ENCODE measurements at places on chromosomes 5 and 9.

- DNase-seq, result no peak
Measured at GRCh38 chr5:26669523-26669922, 368.9 kb downstream of the CDH9 start.

DNA sequence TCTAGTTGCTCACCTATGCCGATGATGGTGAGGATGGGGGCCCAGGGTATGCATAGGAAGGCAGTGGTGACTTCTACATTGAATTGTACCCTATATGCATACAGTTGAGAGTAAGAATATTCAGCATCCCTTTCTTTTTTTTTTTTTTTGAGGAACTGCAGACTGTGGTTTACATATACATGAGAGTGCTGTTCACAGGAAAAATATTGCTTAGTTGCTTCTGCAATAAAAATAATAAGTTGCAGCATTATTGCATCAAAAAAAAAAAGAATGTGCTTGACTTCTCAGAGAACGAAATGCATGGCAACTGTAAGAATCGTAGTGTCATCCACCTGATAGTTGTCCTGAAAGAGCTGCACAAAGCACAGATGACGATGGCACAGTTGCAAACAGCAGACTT lies 52.8 kb downstream of the PTCD2 start:
- DNase-seq, result no peak

GRCh38 chr9:128718047-128718446 lies 5.9 kb downstream of the ZDHHC12 start:
- no peak for DNase-seq

DNA sequence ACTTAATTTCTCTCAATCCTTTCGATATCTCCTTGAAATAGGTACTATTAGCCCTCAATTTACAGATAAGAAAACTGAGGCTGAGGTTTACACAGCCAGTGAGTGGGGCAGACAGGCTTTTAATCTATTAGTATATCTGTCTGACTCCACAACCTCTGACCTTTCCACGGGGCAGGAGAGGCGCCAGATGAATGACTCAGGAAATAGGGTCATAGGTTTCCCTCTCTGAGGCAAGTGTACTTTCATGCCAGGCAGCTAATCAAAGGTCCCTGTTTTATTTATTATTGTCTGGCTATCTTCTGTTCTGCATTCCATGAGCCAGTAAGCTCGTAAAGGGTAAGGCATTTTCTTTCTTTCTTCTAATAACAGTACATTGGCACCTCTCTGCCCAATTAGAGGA lies 79.6 kb upstream of the KLF4 start:
- no peak for DNase-seq

GRCh38 chr9:6356904-6357303 lies 28.7 kb downstream of the TPD52L3 start:
- no peak for DNase-seq

- no peak for DNase-seq
Measured at GRCh38 chr5:59500014-59500413, 393.5 kb downstream of the PDE4D start.

GRCh38 chr5:170442391-170442790 lies 53.2 kb upstream of the KCNMB1 start:
- DNase-seq, result no peak

DNA sequence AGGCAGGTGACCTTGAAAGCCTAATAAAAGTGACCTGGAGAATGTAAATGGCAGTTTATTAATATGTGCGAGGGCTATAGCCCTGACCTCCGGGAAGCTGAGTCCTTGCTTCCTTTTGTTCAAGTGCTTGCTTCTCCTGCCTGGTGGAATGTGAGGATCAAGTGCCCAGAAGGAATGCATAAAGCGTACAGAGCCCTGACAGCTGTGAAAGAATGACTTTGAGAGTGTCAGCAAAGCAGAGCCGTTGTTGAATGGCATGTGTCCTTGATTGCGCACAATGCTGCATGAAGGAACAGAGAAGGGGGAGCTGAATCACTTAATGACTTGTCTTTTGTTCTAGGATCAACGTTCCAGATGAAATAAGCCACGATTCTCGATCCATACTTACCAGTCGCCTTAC lies 133.0 kb downstream of the SLF1 start:
- no peak for DNase-seq

- no peak for DNase-seq
Measured at GRCh38 chr9:78903581-78903980, 606.7 kb downstream of the PSAT1 start.

GRCh38 chr9:83062651-83063527 lies at the start of gene RASEF:
Gene RASEF, minus strand, starts transcription at chr9:83063142. Its CDS starts 275 bp downstream, at chr9:83062867.
- no peak for DNase-seq

GRCh38 chr5:58543723-58544122 lies 39.2 kb upstream of the RAB3C start:
- no peak for DNase-seq

DNA sequence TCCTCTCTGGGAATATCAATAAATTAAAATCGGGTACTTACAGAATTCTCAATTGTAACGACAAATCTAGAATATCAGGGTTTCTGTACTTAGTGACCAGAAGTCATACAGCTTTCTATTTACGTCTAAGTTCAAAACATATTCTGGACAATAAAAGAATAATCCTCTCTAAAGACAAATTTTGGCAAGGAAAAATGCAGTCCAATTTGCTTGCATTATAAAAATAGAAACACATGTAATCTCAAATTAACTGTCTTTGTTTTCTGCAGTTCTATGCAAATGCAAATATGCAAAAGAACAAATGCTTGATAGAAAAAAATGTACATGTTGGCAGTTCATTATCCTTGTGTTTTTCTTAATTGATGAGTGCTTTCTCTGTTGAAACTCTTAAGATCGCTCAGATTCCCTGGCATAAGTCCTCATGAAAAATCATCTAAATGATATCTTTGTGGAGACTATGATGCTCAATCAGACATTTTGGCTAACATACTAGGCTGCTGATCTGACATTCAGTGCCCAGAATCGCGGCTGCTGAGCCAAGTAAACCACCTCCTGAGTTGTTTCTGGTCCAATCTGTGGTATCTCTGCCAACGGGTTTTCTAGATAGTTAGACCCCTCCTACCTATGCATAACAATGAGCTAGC lies 990.1 kb upstream of the C9orf72 start:
- DNase-seq, result no peak

- DNase-seq, result no peak
Measured at GRCh38 chr5:67095346-67096171, 101.0 kb downstream of the CD180 start.

- DNase-seq, result no peak
Measured at GRCh38 chr5:32254881-32255539, 57.7 kb downstream of the MTMR12 start.

DNA sequence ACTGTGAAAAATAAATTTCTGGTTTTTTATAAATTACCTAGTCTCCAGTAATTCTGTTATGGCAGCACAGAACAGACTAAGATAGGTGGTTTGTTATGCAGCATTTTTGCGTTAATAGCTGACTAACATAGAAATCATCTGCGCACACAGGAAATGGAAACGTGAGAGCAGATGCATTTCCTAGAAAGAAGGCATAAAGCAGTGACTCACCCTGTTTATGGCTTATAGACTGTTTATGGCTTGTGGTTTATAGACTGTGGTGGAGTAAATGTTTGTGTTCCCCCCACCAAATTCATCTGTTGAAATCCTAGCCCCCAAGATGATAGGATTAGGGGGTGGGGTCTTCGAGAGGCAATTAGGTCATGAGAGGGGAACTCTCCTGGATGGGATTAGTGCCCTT lies 18.3 kb upstream of the OSMR start:
- no peak for DNase-seq

GRCh38 chr5:150227606-150228273 lies 37.9 kb downstream of the SLC6A7 start:
- DNase-seq, result no peak

GRCh38 chr5:120326651-120327050 lies 137.4 kb upstream of the PRR16 start:
- DNase-seq, result no peak

DNA sequence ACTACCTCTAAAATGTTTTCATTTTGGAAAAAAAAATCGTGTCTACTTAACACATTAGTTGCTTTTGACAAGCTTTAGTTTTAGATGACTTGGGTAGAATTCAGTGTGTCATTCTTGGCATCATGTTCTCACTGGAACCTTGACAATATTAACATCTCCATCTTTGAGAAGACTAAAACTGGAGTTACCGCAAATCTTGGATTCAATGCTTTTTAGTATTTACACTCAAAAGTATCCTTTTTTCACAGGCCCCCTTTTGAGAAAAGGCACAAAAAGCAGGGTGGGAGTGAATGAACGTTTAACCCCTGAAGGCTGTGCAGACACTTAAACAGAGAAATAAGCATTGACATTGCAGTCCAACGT lies 549.1 kb downstream of the CSNK1G3 start:
- DNase-seq, result no peak

GRCh38 chr5:119420169-119420568 lies 32.1 kb upstream of the HSD17B4 start:
- DNase-seq, result no peak

DNA sequence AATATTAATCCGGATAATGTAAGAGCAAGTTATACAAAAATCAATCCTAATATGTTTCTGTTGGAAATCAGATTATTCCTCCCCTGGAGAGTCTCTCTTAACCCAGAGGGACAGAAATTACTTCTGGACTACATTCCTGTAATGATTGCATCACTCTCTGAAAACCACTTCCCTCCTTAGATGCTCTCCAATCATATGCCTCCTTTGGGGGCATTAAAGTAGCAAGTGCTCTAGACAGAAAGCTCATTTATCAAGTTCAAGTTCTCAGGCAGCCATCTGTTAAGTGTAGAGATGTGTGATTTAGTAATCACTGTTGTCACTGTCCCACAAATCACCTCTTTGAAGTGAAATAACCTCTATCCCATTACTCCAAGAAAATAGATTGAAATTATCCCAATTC lies 247.1 kb downstream of the SLCO4C1 start:
- DNase-seq, result no peak

GRCh38 chr5:170691657-170692056 lies 91.9 kb upstream of the GABRP start:
- DNase-seq, result no peak

DNA sequence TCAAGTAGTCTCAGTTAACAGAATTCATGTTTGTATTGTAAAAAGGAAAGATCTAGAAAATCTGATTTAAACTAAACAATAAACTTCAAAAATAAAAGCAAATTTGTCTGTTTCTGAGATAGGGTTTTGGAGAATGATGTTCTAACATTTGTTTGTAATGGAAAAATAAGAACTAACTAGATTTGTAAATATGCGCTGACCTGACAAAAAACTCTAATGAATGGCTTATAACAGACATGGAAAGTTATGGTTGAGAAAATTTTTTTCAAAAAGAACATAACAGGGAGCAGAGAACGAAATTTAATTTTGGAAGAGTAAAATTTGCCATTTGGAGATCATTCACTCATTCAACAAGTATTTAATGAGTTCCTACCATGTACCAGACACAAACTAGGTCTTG lies 179.0 kb upstream of the TARS1 start:
- DNase-seq, result no peak

- no peak for DNase-seq
Measured at GRCh38 chr5:117255211-117256027, 680.8 kb upstream of the SEMA6A start.

- DNase-seq, result no peak
Measured at GRCh38 chr5:52015760-52016159, 632.5 kb downstream of the ISL1 start.

DNA sequence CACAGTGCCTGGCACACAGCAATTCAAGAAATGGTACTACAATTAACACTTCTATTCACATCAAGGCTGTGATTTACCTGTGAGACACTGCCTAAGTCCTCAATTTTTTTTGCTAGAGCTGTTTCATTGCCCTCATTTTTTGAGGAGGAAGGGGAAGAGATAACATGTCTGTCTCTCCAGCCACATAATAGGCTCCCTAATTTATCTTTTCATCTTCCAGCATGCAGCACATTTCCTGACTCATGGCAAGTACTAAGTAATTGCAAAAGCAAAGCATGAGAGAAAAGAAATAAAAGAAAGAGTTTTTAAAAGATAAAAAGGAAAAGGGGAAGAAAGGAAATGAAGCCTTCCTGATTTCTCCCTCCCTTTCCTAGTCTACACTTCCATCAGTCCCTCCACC lies 26.9 kb upstream of the RNF38 start:
- DNase-seq, result no peak

DNA sequence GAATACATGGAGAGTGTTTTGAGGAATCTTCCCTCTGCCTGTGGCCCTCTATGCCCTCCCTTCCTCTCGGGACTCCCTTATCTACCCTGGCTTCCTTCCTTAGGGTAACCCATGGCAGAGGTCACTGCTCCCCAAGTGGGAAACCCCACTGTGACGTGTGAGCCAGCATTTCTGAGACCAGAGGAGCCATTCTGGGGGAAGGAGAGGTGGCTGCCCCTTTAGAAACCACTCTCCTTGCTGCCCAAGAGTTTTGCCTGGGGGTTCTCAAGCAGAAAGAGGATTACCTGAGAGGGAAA lies 23.1 kb downstream of the CCNJL start:
- no peak for DNase-seq

DNA sequence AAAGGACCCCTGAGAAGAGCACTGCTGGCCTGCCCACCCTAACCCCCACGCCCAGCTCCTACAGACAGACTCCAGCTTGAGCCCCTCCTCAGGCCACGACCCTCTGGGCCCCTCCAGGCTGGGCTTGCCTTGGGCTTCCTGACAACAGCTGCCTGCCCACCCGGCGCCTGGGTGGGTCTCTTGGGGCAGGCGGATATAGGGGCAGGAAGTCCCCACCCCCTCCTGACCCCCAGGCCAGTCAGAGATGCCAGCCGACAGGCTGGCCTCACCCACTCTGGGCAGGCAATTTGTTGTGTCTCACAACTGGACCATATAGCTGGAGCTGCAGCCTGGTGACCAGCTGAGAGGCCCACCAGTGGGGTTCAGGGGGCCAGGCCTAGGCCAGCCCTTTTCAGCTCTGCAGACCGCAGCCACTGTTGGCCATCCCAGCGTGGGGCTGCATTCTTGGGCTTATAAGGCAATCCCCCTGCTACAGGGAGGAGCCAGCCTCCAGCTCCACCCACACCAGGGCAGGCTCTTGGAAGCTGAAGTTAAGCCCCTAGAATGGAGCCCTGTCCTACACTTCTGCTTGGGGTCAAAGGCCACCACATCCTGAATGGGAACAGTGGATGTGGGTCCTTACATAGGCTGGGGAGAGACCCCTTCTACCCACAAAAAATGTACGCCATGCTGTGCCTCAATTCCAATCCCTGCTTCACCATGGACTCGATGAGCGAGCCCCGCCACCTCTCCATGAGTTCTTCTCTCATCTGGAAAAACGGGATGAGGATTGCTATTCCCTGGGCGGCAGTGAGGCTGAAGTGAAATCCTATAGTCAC lies 2.0 kb downstream of the PDLIM7 start:
- DNase-seq, result no peak

Measured in activated CD4-positive, alpha-beta T cell treated with anti-CD3 and anti-CD28 coated beads for 24 hours (primary cell).